Lower leg skin (tissue), 4 donors: ENCODE measurements at places on chromosomes 12 and 14.

DNA sequence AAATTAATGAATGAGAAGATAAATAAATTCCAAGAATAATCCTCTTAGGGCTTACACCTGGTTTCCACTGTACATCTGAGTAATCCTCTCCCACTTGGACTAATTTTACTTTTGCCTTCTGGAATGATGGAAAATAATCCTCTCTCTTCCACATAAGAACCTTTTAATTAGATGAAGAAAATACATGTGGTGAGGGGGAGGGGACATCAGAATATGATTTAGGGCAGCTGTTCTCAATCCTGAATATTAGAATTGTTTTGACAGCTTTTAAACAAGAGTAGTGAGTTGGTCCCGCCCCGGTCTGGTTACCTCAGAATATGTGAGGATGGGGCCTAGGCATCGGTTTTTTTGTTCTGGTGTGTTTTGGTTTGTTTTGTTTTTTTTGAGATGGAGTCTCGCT, 51.5 kb downstream of the HECTD4 start:
- no peak for DNase-seq

- DNase-seq: no peak
These were observed 233.3 kb upstream of the KRR1 start for GRCh38 chr12:75744607-75745256.

GRCh38 chr14:80867091-80867490, 74.4 kb downstream of the CEP128 start:
- DNase-seq: no peak

- no peak for DNase-seq
These were observed 274.6 kb downstream of the BTG1 start for GRCh38 chr12:91870872-91871707.

- no peak for DNase-seq
These were observed 56.2 kb downstream of the SSPN start for GRCh38 chr12:26251600-26251999.

DNA sequence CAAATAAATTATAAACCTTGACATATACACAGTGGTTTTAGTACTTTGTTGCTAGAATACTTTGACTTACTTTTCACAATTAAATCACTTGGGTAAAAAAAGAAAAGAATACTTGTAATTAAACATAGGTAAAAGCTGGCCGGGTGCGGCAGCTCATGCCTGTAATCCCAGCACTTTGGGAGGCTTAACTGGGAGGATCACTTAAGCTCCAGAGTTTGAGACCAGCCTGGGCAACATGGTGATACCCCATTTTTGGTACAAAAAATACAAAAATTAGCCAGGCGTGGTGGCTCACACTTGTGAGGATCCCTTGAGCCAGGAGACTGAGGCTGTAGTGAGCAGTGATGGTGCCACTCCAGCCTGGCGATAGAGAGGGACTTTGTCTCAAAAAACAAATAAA, 7.8 kb downstream of the STX2 start:
- no peak for DNase-seq

DNA sequence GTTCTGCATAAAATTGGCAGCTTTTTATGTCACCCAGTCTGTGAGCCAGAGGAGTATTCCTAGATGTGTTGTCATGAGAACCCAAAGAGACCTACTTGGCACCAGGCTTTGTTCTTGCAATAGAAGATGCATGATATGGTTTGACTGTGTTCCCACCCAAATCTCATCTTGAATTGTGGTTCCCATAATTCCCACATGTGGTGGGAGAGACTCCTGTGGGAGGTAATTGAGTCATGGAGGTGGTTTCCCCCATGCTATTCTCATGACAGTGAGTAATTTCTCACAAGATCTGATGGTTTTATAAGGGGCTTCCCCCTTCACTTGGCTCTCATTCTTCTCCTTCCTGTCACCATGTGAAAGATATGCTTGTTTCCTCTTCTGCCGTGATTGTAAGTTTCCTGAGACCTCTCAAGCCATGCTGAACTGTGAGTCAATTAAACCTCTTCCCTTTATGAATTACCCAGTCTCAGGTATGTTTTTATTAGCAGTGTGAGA, 572.0 kb upstream of the ATP2B1 start:
- no peak for DNase-seq

GRCh38 chr14:68675233-68675577, 117.7 kb downstream of the ZFP36L1 start:
- no peak for DNase-seq

DNA sequence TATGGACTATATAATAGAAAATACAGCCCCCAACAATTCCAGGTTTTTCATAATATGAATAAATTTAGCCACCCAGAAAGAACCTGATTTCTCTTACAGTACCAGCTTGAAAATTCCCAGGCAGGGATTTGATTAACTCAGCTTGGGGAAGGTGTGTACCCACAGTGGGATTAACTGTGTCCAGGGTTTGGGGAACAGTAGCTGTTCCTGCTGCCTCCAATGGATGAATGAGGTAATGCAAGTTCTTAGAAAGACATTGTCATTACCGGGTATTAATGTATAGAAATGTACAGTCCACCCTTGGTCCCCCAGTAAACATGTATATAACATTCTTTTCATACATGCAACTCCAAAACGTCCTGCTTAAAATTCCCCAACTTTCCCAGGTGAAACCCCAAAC, 115.6 kb downstream of the LRIG3 start:
- DNase-seq: no peak

GRCh38 chr12:116291218-116291617, 13.7 kb upstream of the MED13L start:
- DNase-seq: no peak

DNA sequence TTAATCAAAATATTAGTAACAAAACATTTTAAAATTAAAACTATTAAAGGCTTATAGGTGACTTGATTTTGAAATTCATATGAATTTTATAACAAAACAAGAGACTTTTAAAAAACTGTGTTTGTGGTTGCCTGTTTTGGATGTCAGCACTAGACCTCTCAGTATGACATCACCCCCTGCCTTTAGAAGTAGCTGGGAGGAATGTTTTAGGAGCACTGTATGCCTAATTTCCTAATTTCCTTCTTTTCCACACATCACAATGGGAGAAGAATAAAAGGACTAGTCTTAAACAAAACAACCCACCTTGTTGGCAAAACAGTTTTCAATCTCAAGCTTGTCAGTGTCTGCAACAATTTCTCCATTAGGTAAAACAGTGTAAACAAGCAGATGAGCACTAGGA, 48.1 kb upstream of the PZP start:
- no peak for DNase-seq

- DNase-seq: no peak
These were observed 406 bp downstream of the PARP2 start for GRCh38 chr14:20343862-20344220.

GRCh38 chr12:107241411-107241810, 148.1 kb upstream of the CRY1 start:
- DNase-seq: no peak

DNA sequence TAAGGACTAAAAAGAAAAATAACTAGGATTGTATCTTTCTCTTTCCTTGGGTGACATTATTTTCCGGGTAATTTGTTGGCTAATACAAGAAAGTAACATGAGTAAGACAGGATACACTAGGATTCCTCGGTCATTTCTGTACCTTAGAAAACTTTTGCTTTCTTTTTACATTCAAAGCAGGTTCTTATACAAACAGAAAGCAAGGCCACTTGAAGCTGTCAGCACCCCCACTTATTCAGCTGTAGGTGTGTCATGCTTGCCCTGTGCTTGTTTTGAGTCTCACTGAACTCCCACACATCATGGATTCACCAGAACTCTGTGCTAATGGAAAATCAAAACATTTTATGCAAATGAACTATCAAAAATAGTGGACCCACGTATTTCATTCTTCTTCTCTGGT, 266.8 kb upstream of the CLEC14A start:
- DNase-seq: no peak

DNA sequence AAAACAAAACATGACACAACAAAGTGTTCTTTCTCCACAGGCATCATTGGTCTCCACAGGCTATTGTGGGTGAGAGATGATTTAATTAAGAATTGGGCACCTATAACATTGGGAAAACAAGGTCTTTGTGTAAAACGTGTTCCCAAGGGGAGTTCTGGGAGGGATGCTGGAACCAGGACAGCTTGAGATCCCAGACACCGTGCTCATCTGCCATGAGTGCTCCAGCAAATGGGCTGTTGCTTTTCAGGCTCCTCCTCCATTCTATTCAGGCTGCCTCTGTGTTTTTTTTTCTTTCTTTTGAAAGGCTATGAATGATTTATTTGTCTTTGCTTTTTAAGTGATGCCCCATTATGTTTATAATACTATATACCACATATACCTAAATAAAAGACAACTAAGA, 122.4 kb downstream of the DACT1 start:
- DNase-seq: no peak

DNA sequence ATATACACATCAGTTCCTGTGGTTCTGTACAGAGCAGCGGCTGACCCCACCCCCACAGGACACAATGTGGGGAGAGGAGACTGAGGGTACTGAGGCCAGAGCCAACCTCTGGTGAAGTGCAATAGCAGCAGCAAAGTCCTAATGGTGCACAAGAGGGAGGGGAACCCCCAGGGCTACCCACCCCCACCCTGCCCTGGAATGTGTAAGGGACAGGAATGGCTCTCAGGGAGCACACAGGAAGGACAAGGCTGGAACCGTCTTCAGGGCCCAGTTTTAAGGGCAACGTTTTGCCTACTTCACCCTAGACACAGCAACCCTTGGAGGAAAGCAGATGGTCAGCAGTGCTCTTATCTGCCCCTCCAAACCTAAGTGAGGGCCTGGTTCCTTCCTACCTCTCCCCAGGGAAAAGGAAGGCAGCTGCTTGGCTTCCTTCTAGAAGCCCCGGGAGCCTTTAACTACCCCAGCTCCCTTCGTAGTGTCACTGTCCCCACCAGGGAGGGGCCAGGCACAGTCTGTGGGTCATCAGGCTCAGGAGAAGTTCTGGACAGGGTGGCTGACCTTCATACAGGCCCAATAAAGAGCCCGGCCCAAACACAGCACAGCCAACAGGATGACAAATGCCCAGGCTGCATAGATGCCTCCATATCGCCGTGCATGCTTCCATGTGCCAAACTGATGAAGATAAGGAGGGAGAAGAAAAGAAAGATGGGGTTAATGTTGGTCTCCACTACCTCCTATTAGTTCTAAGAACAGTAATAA, 3.0 kb downstream of the PIP4P1 start:
- no peak for DNase-seq

GRCh38 chr12:13941258-13942249, 39.8 kb downstream of the GRIN2B start:
- DNase-seq: peak; percentile 17

DNA sequence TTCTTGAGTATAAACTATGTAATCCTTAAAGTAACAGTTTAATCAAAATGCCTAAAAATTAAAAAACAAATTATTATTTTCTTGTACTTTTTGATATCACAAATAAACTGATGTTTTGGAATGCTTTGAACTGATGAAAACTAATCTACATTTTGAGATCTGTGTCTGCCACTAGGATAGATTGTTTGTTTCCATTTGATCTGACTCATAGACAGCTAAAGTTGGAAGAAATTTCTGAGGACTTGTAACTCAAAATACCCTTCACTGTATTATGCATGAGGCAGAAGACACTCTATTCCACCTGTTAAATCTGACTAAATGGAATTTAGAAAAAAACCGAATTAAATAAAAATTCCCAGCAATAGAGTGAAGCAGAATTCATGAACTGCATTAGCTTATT, 1400.0 kb upstream of the FLRT2 start:
- DNase-seq: no peak

- no peak for DNase-seq
These were observed 94.8 kb downstream of the SLC24A4 start for GRCh38 chr14:92417759-92418158.

DNA sequence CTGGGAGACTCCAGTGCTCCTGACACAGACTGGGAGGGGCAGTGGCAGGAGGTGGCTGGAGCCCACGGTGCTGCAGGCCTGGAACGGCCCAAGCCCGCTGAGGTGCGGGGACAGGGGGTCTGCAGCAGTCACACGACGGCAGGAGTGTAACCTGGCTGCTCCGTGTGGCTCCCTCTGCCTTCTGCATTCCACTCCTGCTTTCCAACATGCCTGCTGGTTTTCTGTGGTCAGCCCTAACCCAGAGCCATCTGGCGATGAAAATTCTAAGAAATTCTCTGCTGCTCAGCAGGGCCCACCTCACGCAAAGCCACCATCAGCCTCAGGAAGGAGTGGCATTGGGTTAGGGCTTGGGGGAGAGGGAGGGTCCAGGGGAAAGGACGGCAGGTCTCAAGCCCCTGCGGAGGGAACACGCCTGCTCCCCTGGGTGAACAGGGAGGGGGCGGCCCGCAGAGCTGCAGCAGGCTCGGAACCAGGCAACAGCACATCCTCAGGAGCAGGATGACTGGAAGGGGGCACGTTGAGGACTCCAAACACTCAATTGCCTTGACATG, 5.0 kb upstream of the FBRSL1 start:
- no peak for DNase-seq

DNA sequence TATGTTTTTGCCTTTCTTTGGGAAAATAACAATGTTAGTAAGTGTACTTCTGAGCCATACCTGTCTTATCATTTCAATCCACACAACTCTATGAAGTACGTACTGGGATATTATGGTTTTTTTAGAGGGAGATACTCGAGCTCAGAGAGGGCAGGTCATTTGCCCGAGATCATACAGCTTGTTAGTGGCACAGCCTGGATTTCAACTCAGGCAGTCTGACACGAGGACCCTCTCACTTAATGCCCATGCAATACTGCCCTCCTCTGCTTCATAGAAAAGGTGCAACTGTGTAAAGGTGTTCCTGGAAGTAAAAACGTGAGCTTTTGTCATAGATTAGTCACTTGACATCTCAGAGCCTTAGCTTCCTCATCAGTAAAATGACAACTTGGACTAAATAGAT, 128.0 kb downstream of the NDUFA12 start:
- no peak for DNase-seq
